ENCODE measurements at places on chromosomes 4 and X.

GRCh38 chr4:125389713-125390112 lies 75.0 kb downstream of the FAT4 start:
- DNase-seq: peak; percentile 72

GRCh38 chr4:189124149-189124758 lies 816.4 kb upstream of the FRG1 start:
- peak; percentile 30 for DNase-seq

- DNase-seq: peak; percentile 42
Measured at GRCh38 chr4:121370729-121371325, 10.0 kb downstream of the QRFPR start.

GRCh38 chr4:163330916-163331628 lies 1.3 kb downstream of the NPY1R start:
- DNase-seq: no peak

DNA sequence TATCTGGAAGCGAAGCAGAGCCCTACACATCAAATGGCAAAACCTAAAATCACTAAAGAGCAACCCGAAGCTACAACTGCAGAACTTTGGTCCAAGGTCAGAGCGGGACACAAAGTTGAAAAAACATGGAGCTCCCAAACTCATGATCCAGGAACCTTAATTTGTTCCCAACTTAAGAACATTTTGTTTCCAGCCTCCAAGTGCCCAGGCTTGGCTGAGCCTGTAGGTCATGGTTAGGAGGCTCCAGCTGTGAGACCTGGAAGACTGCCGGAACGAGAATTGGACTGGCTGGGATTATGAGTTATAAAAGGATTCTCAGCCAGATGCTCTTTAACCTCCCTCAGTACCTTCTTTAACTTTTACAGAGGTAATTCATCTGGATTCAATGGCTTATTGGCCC lies 349.1 kb upstream of the DDX53 start:
- DNase-seq: no peak

DNA sequence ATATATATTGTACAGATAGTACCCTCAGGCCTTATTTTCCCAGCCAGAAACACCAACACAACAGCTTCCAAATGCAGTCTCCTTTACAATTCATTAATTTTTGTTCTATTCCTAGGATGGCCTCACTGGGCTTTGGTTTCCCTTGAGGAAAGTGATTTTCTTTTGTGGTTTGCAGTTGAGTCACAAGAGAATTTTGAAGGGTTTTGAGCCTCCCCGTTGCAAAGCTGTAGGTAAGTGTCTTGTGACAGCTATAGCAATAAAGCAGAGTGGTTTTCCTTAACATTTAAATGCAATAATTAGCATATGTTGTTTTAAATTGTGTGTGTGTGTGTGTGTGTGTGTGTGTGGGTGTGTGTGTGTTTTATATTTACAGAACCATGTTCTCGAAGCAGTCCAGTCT lies 54.1 kb upstream of the WDR17 start:
- DNase-seq: no peak

GRCh38 chr4:99710681-99711345 lies 53.2 kb upstream of the C4orf54 start:
- DNase-seq: no peak

- DNase-seq: no peak
Measured at GRCh38 chr4:177699365-177700213, 257.4 kb upstream of the AGA start.

DNA sequence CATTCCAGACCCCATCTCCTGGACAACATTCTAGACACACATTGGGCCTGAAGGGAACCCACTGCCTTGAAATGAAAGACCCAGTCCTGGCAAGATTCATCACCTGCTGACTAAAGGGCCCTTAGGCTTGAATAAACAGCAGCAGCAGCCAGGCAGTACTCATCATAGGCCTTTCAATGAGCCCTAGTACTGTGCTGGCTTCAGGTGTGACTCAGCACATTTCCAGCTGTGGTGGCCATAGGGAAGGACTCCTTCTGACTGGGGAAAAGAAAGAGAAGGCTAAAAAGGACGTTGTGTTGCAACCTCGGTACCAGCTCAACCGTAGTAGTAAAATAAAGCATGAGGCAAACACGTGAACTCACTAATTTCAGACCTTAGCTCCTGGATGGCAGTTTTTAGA lies 344.0 kb downstream of the ACTRT1 start:
- peak; percentile 0 for DNase-seq

DNA sequence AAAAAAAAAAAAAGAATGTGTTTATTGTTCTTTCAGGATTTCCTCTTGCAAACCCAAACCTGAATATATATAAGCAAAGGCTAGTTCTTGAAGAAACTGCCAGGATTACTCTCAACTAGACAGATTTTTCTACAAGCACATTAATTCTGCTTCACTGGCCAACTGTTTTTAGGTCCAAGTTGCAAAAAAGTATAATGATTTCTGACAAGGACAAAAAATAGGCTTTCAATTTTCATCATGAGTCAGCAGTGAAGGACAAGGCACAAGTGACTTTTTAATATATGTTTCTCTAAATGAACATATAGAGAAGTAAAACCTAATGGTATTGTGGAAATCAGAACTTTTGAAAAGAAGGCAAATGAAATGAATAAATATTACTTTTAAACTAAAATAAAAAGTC lies 73.7 kb downstream of the ELOVL6 start:
- no peak for DNase-seq
